ENCODE measurements at places on chromosomes 5 and 9.

GRCh38 chr5:67858471-67859031 is 357.0 kb upstream of the PIK3R1 start:
- no peak for DNase-seq

GRCh38 chr9:123460091-123460490 is 104.1 kb downstream of the CRB2 start:
- DNase-seq, result no peak

DNA sequence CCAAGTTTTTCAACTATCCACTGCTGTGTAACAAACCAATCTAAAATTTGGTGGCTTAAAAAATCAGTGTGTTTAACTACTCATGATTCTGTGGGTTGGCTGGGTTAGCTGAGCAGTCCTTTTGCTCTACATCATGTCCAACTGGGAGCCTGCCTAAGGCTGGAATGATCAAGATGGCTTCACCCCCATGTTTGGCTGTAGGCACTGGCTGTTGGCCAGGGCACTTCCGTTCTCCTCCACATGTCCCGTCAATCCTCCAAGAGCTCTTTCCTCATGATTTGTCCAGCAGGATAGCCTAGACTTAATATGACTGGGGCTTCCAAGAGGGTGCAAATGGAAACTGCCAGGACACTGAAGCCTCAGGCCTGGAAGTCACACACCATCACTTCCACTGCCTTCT is 17.0 kb upstream of the TSSK1B start:
- DNase-seq, result no peak

DNA sequence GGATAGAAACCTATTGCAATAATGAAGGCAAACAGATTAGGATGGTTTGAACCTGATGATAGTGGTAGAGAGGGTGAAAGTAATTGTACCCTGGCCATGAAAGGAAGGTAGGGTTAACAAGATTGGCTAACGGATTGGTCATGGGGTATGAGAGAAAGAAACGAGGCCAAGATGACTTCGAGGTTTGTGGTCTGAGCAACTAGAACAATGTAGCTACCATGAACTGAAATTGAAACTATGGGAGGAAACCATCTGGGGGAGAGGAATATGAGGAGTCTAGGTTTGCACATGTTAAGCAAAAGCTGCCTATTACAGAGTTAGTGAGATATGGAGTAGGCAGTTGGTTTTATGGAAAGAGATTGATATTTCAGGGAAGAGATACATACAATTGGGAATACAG is 406.0 kb downstream of the PRELID2 start:
- no peak for DNase-seq

- no peak for DNase-seq
Measured at GRCh38 chr9:35341585-35341984, 148.3 kb upstream of the RUSC2 start.

- no peak for DNase-seq
Measured at GRCh38 chr9:8168916-8169438, 369.4 kb upstream of the DMAC1 start.

GRCh38 chr5:148620696-148621095 is 33.6 kb downstream of the HTR4 start:
- DNase-seq, result peak; percentile 53

DNA sequence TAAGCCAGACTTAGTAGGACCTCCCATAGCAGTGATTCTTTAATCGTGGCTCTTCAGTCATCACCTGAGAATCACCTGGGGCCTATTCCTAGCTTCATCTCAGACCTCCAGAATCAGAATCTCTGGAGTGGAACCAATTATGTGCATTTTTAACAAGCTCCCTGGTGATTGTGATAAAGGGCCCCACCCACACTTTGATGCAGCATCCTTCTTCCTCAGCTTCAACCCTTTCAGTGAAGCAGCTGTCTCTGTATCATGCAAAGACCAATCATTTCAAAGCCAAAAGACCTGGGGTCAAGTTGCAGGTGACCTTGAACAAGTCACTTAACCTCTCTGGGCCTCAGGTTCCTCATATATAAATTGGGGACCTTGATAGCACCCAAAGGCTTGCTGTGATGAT is 17.1 kb downstream of the FBXO10 start:
- DNase-seq, result no peak

- no peak for DNase-seq
Measured at GRCh38 chr5:180607861-180608571, 16.7 kb upstream of the SCGB3A1 start.

DNA sequence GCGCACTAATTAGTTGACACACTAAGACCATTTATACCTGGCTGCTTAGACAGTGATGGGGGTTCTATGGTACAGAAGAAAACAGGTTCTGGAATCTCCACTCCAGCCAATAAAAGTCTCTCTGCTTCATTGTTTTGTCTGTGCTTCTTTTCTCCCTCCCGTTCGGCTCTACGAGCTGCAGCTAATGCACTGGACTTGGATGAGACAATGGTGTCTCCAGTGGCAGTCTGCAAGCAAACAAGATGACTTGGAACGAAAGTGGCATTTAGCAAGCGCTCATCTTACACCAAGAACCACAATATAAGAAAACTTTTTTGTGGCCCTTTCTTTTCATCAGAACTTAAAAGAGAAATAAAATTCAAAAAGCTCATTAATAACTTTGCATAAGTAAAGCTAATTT is 30.2 kb downstream of the GFM2 start:
- no peak for DNase-seq
